ENCODE measurements at places on chromosomes 13 and 19. TPM values are rescaled to one million over a fixed set of nuclear protein-coding genes. Genes with fewer than 3 reads are reported as not detected.

C19orf18 gene
- total RNA-seq = not detected

TEX29 gene
- not detected for total RNA-seq

PRTN3 gene
- total RNA-seq = not detected

ZIC5 gene
- 3.8 TPM for total RNA-seq

ZNF99 gene
- total RNA-seq = not detected

KCNC3 gene
- 0.74 TPM for total RNA-seq

MEGF8 gene
- 36.8 TPM for total RNA-seq

RGL3 gene
- total RNA-seq = 3.3 TPM

RFPL4A gene
- total RNA-seq = not detected

ZNF816 gene
- 15.9 TPM for total RNA-seq

CACNG6 gene
- not detected for total RNA-seq

Data from Caki2 (cell line).